ENCODE measurements at places on chromosomes 3 and 15.

- peak; percentile 67 for DNase-seq
These were observed 34.2 kb upstream of the GALNT15 start for GRCh38 chr3:16140116-16140893.

DNA sequence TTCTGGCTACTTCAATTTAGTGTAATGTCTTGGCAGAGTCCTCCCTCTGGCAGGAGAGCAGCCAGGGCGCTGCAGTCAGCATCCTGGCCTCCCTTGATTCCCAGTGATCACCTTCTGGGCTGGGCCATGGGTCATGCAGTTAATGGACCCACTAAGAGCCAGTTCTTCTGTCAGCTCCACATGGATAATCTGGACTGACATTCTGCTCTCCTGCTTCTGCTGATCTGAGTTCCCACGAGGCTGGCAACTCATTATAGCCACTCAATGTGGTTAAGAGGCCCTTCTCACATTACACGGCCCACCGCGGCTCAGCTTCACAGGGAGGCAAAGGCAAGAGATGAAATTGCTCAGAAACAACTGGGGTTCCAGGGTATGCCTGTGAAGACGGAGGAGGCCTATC lies 94.0 kb downstream of the WDR76 start:
- DNase-seq = peak; percentile 59

DNA sequence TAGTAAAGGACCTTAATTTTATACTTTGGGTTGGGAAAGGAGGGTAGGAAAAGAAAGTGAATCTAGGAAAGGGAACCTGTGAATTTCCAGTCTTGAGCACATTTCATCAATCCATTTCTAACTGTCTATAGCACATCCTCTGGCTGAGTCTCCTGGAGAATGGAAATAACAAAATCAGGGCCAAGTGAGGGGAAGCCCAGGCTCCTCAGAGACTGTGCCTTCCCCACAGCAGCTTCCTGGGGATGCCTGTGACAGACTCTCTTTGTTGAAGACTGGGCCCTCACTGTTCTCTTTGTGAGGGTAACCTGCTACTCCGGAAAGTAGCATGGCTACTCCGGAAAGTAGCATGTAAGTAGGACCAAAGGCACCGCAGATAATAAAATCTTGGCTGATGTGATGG lies 22.6 kb upstream of the CSPG5 start:
- no peak for DNase-seq

GRCh38 chr3:194316918-194317317 lies 34.2 kb downstream of the CPN2 start:
- DNase-seq = no peak

DNA sequence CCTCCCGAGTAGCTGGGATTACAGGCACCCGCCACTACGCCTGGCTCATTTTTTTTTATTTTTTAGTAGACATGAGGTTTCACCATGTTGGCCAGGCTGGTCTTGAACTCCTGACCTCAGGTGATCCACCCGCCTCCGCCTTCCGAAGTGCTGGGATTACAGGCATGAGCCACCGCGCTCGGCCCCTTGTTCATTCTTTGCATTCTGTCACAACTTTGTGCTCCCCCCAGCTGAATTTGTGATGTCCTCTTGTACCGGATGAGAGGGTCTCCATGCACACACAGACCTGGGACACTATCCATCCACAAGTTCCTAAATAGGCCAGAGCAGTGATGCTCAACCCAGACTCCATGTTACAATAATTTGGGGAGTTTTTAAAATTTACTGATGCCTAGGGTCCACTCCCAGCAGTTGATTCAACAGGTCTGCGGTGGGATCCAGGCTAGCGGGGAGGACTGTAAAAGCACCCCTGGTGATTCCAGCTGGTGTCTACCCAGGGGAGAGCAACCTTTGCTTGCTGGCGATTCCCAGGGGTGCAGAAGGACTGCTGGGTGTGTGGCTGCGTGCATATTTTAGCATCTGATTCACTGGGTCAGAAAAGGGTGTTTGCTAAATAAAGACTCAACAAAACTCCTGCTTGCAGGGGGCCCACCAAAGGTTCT lies 1.0 kb downstream of the RASSF1 start:
- peak; percentile 66 for DNase-seq

DNA sequence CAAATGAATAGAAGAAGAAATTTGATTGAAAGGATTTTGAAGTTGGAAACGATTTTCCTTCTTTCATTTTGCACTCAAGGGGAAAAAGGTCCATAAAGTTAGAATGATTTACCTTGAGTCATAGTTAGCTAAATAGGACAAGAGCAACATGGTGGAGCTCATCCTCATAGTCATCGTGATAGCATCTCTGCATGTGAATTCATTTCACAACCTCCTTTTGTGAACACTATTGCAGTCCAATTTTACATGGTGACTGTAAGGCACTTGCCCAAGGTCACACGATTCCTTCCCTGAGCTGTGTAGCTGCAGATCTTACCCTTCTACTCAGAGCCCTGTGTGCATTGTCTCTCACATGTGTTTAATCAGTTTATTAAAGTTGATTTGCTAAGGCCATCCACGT lies 359.8 kb upstream of the C2CD4B start:
- DNase-seq = peak; percentile 23

DNA sequence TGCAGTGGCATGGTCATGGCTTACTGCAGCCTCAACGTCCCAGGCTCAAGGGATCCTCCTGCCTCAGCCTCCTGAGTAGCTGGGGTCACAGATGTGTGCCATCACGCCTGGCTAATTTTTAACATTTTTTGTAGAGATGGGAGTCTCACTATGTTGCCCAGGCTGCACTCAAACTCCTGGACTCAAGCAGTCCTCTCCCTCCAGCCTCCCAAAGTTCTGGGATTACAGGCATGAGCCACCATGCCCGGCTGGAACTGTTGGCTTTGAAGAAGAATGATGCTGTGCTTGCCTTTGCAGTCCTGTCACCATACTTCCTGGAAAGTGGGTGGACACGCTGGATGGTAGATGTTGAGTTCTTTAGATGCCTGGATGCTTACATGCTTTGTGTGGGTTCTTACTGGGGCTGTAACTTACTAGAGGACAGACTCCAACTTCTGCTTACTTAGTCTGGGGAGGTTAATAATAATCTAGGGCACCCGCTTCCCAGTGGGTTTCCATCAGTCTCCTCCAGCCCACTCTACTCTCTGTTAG lies 36.7 kb downstream of the IGF1R start:
- peak; percentile 14 for DNase-seq

- no peak for DNase-seq
These were observed 59.6 kb downstream of the CHRNA7 start for GRCh38 chr15:32089851-32090359.
